DMS153 (cell line): ENCODE measurements at places on chromosomes 2 and 18.

- no peak for DNase-seq
Observed at GRCh38 chr2:239106966-239107365, 259.1 kb downstream of the TWIST2 start.

DNA sequence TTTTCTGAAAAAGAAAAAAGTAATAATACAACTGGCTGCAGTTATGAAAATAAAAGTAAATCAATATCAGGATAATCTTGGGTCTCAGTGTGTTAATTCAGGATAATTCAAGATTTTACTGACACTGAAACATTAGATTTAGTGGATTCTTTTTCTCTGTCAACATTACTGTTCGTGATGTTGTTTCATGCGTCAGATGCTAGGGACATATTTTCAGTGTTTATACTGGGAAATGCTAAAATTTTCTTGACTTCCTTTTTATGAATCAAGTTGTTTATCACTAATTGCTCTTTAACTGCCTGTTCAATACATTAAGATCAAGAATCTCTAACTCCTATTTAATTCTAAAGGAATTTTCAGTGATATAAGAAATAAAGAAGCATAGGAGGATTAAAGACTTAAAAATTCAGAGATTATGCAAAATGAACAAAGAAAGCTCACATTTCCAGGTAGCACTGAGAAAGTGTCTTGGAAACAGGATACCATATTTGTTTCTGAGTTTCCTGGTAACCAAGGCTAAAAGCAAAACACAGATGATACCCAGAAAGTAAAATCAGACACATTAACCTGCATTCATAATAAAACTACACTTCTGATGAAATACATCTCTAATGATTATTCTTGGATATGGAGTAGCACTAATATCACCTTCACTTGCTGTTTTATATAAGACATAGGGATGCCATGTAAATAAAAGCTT lies 174.0 kb downstream of the ARL4C start:
- DNase-seq, result no peak

- no peak for DNase-seq
Observed at GRCh38 chr18:10374636-10375293, 79.7 kb upstream of the APCDD1 start.

GRCh38 chr2:148507970-148508369 lies 136.6 kb upstream of the EPC2 start:
- no peak for DNase-seq

GRCh38 chr2:162330881-162331280 lies 12.4 kb upstream of the IFIH1 start:
- no peak for DNase-seq

DNA sequence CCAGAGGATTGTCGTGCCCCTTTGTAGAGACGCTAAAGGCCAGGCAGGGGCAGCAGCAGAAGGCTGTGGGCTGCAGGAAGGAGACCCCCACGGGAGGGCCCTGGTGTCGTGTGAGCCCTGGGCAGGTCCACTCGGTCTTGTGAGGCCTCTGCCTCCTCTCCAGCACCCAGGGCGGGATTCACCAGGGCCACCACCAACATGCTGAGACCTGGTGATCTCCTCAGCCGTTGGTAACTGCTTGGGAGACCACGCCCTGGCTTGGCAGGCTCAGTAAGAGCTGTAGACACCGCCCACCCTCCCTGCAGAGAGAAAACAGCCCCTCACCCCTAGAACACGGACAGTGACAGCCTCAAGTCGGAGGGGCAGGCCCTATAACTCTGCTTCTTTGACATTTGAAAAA lies 21.1 kb downstream of the MBP start:
- DNase-seq, result no peak

- no peak for DNase-seq
Observed at GRCh38 chr2:37776487-37776886, 105.0 kb upstream of the CDC42EP3 start.

- DNase-seq, result no peak
Observed at GRCh38 chr2:71934595-71935261, 212.9 kb downstream of the CYP26B1 start.

- DNase-seq, result no peak
Observed at GRCh38 chr2:158772306-158773078, 22.6 kb upstream of the DAPL1 start.

DNA sequence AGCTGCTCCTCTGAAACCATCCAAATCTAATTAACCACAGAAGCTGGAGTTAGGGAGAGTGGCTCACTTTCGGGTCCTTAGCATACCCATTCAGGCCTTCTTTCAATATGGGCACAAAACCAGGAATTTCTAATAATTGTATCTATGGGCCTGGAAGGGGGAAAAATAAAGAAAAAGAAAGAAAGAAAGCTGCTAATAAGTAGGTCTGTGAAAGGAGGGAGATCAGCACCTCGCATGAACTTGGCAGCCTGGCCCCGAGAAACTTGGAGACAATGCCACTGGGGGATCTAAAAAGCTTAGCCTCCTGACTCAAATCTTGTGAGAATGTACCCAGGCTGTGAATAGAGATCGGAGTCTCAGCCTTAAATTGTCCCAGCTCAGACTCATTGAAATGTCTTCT lies 252.1 kb upstream of the SLC14A2 start:
- no peak for DNase-seq

- peak; percentile 34 for DNase-seq
Observed at GRCh38 chr2:229133155-229133772, 137.8 kb downstream of the PID1 start.

- no peak for DNase-seq
Observed at GRCh38 chr2:175003875-175004729, 1.1 kb downstream of the CHN1 start.

DNA sequence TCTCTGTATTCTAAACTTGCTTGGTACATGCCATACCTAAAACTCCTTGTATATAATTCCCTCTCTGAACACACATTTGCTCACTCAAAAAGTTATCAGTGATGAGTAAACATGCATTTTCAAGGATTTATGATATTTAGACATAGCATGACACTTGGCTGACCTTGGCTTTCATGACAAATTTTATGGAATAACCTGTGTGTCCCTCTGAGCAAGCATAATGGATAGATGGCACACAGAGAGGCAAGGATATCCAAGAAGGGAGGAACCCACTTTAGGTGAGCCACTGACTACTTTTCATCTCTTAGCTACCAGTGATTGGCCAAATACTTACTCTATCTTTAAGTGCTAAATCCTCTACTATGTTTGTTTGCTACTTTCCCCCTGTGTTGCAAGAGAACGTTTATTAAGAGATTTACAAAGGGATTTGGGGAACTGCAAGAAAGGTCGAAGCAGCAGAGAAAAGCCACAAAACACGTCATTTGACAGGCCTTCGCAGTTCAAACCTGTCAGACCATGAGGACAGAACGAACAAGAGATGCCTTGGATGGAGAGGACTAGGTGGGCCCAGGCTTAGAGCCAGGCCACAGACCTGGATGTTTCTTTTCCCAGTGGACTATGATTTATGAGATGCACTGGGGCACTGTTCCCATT lies 379.9 kb downstream of the NBAS start:
- no peak for DNase-seq

- no peak for DNase-seq
Observed at GRCh38 chr2:17030047-17030446, 364.4 kb upstream of the CYRIA start.

GRCh38 chr2:191150600-191151330 lies at the start of gene STAT4:
STAT4 (minus strand) TSS chr2:191150994; CDS start chr2:191148203, 2,791 bp downstream.
- no peak for DNase-seq

DNA sequence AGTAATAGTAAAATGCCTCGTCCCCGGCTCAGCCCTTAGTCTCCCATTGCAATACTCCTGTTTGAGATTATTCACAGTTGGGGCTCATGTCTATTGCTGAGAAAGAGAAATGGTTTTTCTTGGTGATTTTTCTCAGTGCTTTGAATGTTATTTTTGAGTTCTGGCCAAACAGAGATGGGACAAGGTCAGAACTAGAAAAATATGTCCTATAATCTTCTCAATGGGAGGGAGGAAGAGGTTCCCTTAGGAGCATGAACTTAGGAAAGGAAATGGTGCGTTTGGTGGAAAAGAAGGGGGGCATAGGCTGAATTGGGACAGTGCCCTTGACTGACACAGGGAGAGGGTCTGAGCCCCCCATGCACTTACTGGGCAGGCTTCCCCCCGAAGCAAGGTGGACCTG lies 133.8 kb downstream of the AGAP1 start:
- no peak for DNase-seq
